ENCODE measurements at places on chromosomes 2 and 18.

- DNase-seq, result no peak
Observed at GRCh38 chr2:187319441-187320108, 128.5 kb downstream of the CALCRL start.

- DNase-seq, result no peak
Observed at GRCh38 chr2:10785260-10785659, 27.3 kb downstream of the PDIA6 start.

DNA sequence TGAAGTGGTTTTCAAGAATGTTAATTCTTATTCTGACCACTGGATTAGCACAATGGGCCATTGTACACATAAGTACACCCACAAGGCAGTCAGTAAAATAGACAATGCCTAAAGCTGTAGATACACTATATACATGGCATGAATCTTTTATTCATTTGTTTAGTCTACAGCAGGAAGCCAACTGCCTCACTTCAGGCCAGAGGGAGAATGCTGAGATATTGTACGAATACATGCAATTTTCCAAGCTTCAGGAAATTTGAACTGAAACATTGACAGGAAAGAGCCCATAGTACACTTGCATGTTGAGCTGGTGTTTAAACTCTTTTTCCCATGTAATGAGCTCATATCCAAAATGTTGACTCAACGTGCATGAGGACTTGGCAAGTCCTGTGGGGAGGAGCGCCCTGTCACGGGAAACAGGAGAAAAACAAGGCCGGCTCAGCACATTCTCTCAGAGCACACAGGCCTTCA lies 111.6 kb upstream of the CYP1B1 start:
- no peak for DNase-seq

DNA sequence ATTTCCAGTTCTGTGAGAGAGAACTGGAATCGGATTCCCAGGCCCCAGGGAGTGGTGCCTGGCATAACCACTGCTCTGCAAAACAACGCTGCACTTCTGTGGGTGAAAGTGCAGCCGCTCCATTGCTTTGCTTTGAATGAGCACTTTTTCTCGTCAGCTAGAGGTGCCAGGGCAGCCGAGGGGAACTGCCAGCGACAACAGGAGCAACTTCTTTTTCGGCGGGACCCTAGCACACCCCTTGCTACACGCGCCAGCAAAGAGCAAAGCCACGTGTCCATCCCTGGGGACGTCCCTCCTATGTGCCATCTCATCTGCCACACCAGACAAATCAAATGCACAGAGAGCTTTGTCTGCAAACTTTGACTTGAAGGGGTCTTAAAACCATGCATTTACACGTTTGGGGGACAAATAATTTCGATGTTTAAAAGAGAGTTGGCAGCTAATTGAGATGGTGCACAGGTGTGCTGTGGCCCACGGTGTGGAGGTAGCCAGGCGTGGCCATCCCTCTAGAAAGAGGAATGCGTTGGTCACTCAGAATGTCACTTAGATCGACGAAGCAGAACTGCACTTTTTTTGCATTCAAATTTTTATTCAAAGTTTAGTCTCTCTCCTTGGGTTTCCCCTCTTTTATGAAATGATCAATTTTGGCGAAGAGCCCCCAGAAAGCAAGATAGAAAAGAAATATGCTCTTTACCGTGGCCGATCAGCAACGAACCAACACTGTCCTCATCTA lies 151.8 kb downstream of the MBP start:
- DNase-seq, result no peak

DNA sequence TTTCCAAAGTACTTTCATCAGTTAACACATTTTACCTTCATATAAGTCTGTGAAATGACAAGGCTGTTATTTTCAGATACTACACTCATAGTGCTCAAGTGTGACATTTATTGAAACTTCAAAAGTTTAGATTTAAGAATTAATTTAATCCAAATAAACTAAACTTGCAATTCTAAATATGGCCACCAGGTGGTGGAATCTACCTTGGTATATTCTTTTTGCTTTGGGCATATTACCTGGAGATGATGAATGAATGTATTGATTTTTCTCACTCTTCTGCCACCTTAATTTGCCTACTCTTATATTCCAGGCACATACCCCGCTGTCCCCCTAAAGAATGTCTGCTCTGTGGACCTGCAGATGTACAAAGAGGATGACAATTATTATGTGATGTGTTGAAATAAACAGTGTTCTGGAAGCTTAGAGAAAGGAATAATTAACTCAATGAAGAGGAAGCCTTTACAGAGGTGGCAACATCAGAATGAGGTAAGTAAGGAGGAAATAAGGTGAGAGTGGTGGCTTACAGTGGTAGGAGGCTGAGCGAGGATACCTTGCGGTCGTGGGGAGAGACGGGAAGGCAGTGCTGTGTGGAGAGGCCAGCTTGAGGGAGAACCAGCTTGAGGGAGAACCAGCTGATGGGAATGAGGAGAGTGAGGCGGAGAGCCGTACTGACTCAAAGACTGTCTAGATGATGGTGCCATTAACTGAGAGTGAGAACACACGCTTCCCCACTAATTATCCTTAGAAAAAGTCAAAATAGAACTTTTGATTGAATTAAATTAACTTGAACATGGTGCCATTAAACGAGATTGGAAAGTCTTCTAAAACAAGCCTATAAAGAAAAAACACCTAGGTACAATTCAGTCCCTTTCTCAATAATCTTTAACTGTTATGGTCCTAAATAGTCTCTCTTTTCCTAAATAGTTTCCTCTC lies 179.5 kb downstream of the CELF4 start:
- no peak for DNase-seq

DNA sequence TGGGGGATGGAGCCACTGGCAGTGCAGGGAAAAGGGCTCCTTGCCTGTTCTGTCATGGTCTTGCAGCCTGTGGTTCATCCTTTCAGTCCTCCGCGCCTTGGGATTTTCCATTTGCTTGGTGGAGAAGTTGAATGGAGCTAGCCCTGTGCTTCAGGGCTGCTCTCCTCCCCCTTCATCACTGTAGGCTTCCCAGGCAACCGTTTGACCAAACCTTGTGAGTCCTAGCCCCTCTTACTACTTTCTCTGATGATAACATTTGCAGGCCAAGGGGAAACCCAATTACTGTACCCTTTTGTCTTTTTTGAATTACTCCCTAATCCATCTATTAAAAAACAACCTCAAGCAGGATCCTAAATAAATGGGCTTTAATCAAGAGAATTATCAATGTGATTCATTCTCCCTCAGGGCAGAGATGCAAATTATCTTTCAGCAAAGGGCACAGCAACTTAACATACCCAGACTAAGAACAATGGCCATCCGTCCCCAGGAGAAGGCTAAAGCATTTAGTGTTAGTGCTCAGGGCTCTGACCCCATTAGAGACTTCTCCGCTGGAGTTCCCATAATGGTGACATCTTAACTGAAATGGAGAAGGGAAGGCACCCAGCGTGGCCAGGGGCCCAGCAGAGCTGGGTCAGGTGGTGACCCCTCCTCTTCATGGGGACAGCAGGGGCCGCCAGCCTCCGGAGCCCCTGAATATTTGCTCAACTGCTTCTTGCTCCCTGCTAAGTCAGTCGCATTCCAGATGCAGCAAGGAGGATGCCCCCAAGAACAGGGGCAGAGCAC lies 40.7 kb downstream of the RHOB start:
- DNase-seq, result no peak
